ENCODE measurements at places on chromosomes 1 and 21.

- DNase-seq = no peak
Measured at GRCh38 chr1:177627148-177627910, 342.5 kb downstream of the SEC16B start.

DNA sequence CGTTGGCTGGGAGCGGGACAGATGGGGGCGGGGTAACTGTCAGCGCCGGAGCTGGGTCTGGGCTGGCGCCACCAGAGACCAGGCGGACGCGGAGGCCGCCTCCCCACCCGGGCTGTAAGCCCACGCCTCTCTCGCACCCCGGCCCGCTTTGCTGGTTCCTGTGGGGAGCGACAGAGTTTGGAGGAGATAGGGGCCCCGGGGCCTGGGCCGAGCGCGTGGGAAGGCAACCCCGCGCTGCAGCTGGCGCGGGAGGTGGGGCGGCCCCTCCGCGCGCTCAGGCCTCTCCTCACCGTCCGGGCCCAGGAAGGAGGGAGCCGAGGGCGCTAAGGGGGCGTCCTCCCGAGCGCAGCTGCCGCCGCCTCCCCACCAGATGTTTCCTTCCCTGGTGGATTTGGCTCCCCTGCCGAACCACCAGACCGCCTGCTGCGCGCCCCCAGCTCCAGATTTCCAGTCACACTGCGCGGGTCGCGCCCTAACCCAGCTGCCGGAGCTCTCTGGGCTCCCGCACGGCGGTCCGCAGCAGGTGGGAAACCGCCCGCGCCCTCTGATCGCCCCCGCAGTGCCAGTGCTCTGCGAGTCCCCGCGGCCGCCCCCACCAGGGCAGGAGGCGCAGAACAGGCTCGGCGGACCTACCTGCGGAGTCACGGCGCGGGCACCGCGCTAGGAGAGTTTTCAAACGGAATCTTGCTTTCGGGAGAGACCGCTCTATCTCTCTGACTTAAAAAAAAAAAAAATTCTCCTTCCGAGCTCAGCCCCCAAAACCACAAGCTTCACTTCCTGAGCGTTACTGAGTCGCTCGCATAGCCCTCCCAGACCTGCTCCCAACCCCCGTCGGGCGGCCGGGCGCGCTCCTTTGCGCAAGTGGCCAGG is 1.1 kb downstream of the GFI1 start:
- no peak for DNase-seq

DNA sequence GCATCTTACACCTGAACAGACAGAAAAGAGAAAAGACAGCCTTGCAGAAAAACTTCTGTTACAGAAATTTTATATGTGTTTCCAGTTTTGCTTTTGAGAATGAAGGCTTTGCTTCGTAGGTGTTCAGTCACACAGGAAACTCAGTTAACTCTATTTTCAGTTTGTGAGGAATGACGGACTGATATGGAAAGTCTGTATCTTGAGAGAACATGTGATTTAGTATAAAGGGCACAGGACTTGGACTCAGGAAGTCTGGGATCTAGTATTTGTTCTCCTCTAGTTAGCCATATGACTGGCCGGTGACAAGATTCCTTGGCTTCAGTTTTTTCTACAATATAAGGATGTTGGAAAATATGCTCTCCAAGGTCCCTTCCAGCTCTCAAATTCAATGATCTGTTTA is 149.1 kb downstream of the OLFM3 start:
- DNase-seq = no peak

GRCh38 chr21:15809065-15809464 is 79.3 kb downstream of the USP25 start:
- no peak for DNase-seq

DNA sequence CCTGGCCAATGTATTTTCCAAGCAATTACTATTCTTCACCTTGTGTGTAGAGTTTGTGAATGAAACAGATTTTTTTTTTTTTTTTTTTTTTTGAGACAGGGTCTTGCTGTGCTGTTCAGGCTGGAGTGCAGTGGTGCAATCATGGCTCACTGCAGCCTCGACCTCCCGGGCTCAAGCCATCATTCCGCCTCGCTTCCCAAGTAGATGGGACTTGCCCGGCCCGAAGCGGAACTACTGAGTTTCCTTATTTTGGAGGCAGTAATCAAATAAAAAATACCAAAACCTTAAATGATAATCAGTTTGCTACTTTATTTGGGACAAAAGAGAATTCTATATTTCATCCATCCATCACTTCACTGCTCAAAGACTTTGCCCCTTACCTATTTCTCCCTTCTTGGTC is 704 bp upstream of the BTBD8 start:
- no peak for DNase-seq

DNA sequence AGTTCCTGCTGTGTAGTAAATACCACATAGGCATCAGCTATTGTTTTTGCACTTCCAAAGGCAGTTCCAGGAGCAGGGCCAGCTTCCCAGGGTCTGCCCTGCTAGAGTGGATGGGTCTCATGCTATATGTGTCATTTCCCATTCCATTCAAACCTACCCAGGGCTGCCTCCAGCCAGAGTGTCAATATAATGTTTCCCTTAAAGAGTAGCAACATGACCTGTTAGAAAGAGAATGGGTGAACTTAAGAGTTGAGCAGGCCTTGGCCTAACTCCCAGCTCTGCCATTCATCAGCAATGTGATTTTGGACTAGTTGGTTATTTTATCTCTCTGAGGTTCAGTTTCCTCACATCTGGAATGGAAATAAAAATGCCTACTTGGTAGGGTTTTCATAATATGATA is 44.9 kb downstream of the RAB3B start:
- peak; percentile 64 for DNase-seq

GRCh38 chr1:213273546-213273945 is 222.5 kb downstream of the RPS6KC1 start:
- no peak for DNase-seq

DNA sequence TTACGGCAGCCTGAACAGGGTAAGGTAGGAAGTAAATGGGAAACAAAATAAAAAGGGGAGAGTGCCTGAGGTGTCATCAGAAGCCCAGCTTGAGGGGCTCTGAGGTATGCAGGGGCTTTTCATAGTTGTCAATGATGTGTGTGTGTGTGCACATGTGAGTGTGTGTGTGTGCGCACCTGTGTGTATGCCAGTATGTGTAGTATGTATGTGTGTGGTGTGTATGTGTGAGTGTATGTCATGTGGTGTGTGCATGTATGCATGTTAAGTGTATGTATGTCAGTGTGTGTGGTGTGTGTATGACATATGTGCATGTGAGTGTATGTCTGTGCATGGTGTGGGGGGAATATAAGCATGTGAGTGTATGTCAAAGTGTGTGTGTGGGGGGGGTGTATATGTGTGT is 184.1 kb downstream of the DSCAM start:
- DNase-seq = no peak

DNA sequence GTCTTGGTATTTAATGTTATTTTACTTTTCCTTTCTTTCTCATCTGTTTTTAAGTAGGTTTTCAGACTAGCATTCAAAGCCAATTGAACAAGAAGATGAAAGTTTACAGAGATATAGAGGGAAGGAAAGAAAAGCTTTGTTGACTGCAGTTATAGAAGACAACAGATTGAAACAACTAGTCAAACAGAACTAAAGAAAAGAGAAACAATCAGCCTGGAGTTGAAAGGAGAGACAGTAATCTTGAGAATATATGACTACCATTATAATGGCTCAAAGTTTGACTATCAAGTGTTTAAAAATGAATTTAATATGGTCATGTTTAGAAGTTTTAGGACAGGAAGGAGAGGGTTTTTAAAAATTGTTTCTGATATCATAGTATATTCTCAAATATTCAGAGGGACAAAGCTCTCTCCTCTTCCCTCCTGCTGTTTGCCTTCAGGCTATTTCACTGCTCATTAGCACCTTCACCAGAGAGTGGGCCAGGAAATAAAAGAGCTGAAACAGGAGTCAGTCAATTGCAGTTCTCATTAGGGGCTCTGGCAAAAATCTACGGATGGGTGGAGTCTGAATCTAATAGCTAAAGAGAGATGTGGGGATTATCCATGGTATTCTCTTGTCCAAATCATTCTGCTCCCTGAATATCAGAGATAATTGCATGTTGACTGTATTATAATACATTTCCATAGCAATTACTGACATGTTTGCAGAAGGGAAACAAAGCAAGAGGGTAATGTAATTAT is 577.8 kb downstream of the BRINP3 start:
- DNase-seq = no peak

DNA sequence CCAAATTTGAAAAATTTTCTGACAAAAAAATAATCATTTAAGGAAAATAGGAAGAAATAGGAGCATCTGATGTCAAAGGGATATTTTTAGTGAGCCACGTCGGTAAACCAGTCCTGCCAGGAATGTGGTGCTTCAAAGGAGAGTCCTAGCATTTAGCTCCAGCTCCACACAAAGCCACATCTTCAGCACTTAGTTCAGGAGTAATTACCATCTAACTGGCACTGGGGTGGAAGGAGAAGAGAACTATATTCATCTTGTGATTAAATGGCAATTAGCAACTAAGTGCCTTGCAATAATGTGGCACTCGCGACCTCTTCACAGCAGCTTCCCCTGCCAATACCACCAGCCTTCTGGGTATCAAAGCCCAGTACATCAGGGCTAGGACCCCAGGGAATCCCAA is 409.1 kb downstream of the SETD4 start:
- no peak for DNase-seq

DNA sequence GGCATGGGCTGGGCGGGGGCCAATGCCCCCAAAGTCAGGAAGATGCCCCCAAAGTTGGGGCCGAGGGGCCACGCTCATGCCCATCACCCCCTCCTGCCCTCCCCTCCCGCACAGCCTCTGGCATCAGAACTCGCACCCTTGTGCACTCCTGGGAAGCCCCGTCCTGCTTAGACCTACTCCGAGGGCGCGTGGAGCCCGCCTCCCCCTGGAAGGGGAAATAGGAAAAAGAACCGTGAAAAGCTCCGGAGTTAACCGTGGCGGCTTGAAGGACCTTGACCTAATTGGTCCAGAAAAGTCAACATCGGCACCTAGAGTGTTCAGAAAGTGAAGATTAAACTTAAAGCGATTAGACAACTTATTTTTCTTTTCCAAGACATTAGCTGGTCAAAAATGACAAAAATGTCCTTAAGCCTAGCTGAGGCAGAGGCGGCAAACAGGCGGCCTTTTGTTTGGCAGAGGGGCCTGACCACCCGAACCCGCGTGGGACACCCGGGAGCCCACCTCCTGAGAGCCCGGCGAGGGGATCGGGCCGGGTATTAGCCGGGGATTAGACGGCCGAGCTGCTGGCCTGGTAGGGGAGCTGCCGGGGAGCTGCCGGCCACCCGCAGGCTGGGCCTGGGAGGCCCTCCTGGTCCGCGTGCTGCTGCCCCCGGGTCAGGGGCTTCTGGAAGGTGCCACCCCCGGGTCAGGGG is 65.5 kb downstream of the PRDM16 start:
- no peak for DNase-seq

DNA sequence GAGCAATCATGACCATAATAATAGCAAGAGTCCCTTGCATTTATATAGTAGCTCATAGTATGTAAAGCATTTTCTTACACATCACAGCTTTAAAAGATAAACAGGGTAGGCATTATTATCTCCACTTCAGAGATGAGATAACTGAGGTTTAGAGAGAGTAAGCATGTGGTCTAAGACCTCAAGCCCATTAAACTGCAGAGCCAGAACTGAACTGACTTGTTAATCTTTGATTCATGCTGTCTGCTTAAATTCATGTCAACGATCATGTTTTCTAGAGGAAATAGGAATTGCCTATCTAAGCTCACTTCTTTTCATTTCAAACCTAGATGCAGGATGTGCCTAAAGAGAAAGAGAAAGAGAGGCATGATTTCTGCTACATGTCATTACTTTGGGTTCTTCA is 524.8 kb downstream of the PTPRC start:
- no peak for DNase-seq

- DNase-seq = peak; percentile 19
Measured at GRCh38 chr1:197837911-197838310, 62.6 kb upstream of the DENND1B start.

- DNase-seq = no peak
Measured at GRCh38 chr1:15557594-15557993, 27.3 kb downstream of the AGMAT start.

GRCh38 chr1:170445096-170445495 is 86.9 kb upstream of the GORAB start:
- DNase-seq = no peak

DNA sequence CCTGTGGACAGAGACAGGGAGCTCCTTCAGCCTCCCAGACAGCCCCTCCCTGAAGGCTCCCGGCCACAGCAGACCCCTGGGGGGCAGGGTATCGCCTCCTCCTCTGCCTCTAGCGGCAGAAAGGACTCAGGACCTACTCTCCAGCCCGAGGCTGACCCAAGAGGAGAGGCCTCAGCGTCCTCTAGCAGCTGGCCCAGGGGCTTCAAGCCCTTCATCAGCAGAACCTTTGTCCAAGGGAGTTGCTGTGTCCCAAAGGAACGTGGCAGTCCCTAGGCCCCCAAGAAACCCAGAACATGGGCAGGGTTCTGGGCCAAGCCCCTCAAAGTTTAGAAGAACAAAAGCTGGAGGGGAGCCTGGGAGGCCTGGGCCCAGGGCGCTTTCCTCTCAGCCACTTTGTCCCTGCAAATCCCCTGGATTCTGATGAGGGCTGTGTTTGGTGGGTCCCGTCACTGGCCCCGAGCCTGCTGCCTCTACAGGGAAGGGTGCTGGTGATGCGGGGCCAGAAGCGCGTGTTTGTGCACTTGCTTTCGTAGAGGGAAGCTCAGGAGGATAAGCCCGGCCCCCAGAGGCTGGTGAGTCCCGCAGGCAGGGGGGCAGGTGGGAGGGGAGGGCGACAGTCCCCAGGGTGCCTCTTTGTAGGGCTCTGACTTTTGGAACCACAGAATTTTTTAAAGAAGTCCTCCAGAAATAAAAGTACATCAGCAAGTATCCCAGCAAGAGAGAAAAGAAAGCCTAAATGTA is 13.3 kb downstream of the ITGB2 start:
- no peak for DNase-seq

GRCh38 chr21:41537356-41537755 is 29.4 kb upstream of the TMPRSS2 start:
- DNase-seq = no peak

DNA sequence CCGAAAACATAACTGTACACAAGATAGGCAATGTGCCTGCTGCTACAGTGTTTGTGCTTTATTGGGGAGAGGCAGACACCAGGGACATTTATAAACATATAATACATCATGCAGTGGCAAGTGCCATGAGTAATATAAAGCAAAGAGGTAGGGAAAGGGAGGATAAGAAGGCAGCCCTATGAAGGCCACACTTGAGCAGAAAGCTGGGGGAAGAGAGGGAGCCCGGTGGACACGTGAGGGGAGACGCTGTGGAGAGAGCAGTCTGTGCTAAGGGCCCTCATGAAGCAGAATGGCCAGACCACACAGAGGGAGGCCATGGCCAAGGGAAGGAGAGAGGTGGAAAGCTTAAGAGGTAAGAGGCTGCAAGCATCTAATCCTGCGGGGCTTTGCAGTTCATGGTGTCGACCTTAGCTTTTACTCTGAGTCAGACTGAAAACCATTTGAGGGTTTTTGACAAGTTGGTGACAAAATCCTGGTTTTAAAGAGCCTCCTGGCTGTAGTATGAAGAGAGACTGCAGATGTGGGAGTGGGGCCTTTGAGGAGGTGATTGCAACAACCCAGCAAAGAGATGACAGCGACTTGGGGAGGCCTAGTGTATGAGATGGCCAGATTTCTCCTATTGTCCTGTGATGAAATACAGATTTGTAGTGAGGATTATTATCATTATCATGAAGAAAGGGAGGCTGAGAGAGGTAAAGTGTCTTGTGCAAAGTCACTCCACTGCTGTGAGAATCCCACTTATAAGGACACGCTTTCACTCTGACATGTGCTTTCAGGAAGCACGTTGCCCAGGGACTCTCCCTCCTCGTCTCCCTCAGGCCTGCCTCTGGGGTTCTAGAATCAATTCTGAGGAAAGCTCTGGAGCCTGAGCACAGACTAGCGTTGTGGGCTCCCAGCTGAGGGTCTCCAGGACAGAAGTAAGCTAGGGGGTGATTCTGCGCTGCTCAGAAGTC is 192.9 kb downstream of the RHOU start:
- no peak for DNase-seq

- DNase-seq = no peak
Measured at GRCh38 chr1:179814546-179814838, 63.1 kb downstream of the TOR1AIP2 start.
